ENCODE measurements at places on chromosomes 2 and 18.

DNA sequence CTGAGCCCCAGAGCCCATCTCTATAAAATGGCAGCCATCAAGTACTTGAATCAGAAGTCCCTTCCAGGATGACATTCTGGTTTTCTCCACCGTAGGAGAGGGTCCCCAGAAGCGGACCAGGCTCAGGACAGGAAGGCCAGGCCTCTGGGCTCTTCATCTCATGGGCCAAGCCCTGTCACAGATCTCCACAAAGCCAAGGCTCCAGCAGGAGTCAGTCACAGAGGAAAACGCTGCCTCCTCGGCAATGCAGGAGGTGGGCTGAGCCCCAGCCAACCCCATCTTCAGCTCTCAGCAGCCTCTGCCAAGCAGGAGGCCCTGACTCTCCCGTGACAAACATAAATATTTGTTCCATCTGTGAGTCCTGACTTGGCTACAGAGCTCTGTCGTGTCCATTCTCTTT, 39.4 kb upstream of the GPAT2 start:
- DNase-seq = no peak

DNA sequence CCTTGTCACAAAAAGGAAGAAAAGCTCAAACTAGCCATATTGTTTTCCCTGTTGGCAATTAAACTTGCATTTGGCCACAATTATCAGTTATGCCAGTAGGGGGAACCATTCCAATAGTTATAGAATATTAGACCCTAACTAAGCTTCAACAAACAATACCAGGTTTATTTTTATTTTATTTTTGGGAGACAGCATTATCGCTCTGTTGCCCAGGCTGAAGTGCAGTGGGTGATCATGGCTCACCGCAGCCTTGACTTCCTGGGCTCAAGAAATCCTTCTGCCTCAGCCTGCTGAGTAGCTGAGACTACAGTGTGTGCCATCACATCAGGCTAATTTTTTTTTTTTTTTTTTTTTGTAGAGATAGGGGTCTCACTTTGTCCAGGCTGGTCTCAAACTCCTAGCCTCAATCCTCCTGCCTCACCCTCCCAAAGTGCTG, 102.1 kb downstream of the ATAD2B start:
- DNase-seq = peak; percentile 72

DNA sequence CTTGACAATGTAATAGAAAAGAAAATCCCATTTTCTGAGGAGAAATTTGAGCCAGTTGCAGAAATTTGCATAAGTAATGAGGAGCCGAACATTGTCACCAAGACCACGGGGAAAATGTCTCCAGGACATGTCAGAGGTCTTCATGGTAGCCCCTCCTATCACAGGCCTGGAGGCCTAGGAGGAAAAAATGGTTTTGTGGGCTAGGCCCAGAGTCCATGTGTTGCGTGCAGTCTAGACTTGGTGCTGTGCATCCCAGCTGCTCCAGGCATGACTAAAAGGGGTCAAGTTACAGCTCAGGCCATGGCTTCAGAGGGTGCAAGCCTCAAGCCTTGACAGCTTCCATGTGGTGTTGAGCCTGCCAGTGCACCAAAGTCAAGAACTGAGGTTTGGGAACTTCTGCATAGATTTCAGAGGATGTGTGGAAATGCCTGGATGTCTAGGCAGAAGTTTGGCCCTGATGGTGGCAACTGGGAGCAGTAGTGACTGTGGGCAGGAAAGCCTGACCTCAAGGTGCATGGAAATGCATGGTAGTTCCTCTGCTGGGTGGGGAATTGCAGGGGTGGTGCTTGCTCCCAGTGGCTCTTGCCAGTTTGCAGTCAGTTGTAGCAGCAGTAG, 41.9 kb upstream of the CCDC195 start:
- no peak for DNase-seq

DNA sequence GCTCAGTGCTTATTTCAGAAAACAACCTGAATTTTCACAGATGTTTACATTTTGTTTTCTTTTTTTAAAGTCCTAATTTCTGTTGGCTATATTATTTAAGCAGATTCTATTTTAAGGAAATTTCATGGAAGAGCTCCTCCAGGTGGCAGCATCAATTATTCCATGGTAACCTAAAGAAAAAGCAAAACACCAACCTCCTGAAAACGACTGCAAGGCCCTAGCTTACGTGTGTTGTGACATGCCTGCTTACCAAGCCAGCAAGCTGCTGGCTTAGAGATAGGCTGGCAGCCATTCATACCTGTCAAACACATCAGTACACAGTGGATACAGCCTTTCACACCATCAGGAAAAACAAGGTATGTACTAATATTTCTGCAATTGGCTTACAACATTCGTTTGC, 64.9 kb downstream of the LPIN2 start:
- DNase-seq = peak; percentile 16

DNA sequence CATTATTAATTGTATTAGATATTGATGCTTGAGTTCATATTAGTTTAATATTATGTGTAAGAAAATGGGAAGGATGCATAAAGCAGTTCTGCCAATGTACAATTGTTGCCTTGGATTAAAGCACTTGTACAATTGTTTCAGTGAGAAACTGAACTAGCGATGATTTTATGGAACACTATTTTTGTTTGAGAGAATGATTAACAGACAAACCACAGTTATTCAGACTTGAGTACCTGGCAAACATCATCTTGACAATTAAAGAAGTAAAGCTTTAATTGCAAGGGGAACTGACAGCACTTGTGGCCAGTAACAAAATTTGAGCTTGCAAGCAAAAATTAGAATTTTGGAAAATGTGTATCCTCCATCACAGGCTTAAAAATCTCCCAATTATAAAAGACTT, 214.3 kb downstream of the RIT2 start:
- DNase-seq = no peak

DNA sequence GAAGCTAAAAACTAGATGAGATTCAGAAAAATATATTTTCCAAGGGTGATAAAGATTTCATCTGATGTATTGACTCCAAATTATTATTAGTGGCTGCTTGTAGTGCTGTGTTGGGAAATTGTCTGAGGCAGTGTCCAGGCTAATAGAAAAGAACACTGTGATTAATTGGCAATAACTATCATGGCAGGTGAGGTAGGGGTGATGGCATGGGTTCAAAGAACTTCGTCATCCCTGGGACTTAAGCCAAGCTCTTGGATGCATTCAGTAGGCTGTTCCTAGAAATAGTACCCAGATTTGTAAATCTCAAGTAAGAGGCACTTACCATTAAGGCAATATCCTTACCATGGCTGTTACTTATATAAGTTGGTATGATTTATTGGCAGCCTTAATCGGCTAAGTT, 13.2 kb upstream of the RAPGEF4 start:
- no peak for DNase-seq
